ENCODE measurements at places on chromosomes 5 and 9.
A peak's percentile ranks its signal among the peaks of the same experiment; 100 is the strongest.

DNA sequence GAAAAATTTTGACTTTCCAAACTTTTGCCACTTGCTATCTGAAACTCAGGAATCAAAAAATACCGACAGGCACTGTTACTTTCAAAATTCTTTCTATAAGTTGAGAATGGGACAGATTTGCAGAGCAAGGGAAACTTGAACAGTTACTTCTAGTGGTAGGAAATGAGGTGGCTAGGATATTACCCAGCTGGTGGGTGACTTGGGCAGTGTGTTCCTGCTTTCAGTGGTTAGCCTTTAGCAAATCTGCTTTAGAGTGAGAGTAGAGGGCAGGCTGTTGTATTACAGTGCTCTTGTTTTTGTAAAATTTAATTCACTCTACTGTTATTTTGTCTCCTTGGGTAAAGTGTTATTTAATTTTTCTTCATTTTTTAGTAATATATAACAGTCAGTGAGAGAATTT, 40.2 kb upstream of the ROPN1L start:
- DNase-seq: no peak

DNA sequence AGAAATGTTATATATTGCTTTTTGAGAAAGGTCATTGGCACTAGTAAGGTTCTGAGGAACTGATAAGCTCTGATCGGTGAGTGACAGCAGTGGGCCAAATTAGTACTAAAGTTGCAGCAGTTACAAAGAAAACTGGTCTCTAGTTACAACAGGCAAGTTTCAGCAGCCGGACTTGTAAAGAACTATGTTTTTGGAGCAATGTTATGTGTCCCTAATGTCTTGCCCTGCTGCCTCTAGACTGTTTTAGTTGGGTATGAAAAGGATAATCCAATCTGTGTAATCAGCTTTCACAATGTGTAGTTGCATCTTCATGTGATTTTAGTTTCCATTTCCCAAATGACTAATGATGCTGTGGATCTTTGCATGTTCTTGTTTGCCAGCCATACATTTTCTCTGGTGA, 113.5 kb downstream of the CAMK4 start:
- no peak for DNase-seq

DNA sequence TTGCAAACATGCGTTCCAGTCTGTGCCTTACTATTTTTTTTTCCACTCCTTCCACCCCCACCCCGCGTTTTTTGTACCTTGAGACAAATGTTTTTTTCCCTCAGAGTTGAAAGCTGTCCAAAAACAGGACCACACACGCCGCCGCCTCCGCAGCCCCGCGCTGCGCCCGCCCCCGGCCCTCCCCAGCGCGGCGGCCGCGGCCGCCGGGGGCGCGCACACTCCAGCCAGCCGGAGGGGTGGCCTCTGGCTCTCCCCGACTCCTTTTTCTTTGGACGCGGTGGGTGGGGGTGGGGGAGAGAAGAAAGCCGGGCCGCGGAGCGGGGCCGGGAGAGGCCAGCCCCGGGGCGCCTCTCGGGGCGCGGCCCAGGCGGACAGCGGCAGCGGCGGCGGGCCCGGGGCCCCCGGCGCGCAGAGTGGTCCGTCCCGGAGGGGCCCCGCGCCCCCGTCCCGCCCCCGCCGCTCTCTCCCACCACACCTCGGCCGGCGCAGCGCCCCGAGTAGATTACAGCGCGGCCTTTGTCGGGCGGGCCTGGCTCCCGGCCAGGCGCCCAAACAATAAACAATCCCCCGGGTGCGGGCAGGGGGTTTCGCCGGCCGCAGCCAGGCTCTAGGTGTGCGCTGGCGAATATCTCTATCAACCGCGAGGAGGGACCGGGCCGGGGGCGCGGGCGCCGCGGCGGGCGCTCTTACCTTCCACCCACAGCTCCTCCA, 10.9 kb downstream of the PTCH1 start:
- DNase-seq: peak; percentile 18

GRCh38 chr9:13480693-13481092, 201.2 kb upstream of the MPDZ start:
- no peak for DNase-seq

- no peak for DNase-seq
Observed at GRCh38 chr5:143187495-143187894, 216.0 kb downstream of the NR3C1 start.

DNA sequence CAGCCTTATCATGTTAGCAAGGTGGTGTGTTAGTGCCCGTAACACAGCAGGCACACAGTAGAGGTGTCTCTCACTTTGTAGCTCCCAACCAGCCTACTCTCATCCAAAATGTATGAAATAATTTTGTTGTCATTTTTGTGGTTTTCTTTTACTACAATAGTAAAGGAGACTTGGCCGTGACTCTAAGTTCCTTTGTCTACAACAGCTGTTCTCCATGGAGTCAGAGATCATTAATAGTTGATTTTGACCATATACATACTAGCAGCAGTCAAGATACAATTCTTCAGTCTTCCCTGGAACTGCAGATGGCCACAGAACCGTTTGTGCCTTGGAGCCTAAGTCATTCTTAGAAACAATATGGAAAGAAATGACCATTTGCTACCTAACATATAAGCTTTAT, 567.1 kb downstream of the TLR4 start:
- no peak for DNase-seq

GRCh38 chr9:133679056-133679455, 42.9 kb downstream of the DBH start:
- DNase-seq: no peak

- peak; percentile 6 for DNase-seq
Observed at GRCh38 chr9:132412089-132412488, 2.1 kb downstream of the CFAP77 start.

GRCh38 chr9:86684148-86684547, 263.2 kb downstream of the GAS1 start:
- no peak for DNase-seq

DNA sequence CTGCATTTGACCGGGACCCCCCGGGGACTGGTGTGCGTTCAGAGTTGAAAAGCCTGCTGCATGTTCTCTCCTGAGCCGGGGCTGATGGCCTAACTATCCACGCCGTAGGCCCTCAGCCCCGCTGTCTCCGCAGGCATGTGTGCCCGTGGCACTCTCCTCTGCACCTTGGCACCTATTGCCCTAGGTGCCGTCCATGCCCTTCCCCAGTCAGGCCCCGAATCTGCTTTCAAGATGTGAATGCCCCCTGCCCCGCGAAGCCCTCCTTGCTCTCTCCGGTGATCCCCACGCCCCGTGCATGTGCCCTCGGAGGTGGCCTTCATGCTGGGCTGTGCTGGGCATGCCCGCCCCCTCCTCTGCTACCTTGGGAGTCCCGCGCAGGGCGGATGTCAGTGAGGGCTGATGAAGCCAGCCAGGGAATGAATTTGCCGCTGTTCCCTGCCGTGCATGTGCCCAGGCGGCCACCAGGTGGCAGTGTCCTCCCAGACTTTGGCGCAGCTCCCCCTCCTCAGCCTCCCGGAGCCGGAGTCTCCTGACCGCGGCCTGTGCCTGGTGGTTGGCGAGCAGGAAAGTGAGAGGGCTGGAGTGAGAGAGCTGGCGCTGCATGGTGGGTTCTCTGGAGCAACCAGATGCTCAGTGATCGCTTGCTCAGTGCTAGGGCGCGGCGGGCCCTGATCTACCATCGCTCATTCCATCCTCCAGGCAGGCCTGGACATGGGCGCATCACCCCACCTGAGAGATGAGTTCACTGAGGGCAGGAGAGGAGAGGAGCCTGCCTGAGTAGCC, 112.9 kb upstream of the LMX1B start:
- peak; percentile 63 for DNase-seq

DNA sequence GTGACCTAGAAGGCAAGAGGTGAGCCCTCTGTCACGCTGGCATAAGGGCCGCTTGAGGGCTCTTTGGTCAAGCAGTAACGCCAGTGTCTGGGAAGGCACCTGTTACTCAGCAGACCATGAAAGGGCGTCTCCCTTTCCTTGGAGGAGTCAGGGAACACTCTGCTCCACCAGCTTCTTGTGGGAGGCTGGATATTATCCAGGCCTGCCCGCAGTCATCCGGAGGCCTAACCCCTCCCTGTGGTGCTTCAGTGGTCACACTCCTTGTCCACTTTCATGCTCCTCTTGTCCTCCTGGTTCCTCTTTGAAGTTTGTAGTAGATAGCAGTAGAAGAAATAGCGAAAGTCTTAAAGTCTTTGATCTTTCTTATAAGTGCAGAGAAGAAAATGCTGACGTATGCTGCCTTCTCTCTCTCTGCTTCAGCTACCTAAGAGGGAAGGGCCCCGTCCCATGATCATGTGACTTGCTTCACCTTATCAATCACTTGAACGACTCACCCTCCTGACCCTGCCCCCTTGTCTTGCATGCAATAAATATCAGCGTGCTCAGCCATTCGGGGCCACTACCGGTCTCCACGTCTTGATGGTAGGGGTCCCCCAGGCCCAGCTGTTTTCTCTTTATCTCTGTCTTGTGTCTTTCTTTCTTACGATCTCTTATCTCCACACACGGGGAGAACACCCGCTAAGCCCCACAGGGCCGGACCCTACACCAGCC, 16.7 kb upstream of the SCGB3A1 start:
- DNase-seq: no peak

DNA sequence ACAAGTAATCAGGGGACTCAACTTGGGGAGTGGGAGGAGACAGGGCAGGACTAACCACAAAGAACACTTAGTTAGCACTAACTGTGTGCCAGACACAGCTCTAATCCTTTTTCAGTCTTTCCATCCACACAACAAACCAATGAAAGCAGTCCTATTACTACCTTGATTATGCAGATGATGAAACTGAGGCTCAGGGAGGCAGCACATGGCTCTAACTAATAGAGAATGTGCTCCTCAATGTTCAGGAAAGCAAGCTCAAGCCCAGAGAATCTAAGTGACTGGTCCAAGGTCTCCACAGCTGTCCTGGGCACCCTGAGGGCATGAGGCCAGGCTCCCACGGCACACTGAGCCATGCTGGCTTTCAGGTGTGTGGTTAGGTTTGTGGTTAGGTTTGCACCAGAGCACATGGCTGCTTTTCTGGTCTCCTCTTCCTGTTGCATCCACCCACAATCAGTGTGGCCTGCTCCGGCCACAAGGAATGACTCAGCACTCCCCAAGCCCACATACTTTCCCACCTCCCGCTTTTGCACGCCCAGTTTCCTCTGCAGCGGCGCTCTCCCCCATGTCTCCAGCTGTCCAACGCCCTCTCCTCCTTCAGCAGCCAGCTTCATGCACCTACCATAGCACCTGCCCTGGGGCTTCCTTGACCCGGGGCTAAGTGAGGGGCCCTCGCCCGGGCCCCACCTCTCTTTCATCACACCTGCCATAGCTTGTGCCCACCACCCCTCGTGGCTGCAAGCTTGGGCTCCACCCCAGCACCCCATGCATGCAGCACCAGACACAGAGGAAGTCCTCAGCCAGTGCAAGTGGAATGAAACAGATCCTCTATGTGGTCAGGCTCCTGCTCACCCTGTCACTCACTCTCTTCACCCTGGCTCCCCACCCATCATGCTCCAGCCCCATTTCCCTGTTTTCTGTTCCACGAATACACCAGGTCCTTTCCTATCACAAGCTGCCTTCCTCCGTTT, 133.1 kb downstream of the GABBR2 start:
- DNase-seq: no peak

DNA sequence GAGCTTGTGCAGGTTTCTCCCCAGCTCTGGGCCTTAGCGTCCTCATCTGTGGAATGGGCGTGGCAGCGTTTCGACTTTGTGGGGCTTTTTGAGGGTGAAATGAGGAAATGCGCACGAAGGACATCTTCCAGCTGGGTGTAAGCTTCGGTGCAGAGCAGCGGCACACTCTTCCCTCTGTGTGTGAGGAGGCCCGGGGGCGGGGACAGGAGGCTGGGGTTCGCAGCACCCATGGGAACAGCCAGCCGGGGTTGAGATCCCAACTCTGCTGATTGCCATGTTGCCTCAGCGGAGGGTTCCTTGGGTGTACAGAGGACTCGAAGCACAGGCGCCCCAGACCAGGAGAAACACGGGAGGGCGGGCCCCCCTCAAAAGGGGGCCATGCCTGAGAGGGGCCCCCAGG, 265.6 kb downstream of the NSG2 start:
- DNase-seq: no peak

- no peak for DNase-seq
Observed at GRCh38 chr5:155010881-155011280, 2.7 kb upstream of the KIF4B start.

GRCh38 chr5:55222092-55222984, 4.8 kb downstream of the MCIDAS start:
- no peak for DNase-seq

GRCh38 chr9:6893350-6894131, 135.8 kb downstream of the KDM4C start:
- DNase-seq: no peak

GRCh38 chr9:4299005-4299795, 668 bp downstream of the GLIS3 start:
- DNase-seq: no peak

DNA sequence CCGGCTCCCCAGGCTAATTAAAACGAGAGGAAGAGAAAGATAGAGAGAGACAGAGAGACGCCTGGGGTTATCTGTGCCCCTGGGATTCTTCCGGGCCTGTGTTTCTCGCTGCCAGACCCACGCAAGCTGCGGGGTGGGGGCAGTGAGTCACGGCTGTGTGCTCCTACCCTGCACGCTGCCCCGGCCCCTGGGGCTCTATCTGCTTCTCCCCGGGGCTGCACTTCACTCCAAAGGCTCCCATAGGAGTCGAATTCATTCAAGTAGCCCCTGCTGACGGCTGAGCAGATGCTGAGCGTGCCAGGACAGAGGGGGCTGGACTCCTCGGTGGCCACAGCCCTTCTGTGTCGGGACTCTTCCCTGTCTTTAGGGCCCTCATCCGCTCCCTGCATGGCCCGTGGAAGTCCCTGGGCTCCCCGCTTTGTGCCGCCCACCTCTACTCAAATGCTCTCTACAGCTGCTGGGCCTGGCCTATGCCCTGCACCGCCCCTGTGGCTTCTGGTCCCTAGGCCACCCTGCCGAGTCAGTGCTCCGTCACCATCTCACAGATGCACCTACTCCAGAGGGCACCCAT, 22.8 kb downstream of the SARDH start:
- DNase-seq: no peak

DNA sequence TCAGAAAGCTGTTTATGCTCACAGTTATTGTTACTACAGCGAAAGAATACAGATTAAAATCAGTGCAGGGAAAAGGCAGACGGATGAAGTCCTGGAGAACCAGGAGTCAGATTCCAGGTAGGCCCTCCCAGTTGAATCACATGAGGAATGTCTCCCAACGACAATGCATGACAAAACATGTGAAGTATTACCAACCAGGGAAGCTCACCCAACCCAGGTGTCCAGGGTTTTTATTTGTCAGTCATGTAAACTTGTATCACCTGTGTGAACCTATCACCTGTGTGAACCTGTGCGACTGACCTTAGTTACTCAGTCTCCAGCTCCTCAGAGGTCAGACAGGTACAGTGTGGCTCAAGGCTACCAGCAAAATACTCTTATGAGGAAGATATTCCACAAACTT, 63.9 kb downstream of the KIAA1958 start:
- no peak for DNase-seq

DNA sequence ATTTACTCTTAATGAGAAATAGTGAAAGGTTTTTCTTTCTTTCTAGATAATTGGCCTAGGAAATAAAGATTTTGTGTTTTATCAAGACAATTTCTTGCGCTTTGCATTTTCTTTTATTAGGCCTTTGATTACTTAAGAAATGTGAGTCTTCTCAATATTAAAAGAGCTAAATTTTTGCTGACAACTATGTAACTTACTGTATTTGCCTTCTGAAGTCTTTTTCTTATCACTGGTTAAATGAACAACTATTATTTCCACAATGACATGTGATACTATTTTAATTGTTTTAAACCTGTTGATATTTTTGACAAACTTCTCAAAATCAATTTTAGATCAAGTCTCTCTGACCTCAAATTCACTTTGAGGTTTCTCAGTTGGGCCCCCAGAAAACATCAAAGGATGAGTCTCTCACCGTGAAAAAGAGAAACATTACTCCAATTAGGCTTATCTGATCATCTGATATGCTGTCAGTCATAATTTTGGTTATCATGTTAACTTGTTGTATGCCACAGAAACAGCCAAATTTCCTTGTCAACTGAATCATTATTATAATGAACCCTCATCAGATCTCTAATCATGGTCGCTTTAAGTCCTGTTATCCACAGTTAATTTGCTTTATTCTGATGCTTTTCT, 48.8 kb downstream of the RAPGEF1 start:
- no peak for DNase-seq
